ENCODE measurements at places on chromosomes 4 and X.

DNA sequence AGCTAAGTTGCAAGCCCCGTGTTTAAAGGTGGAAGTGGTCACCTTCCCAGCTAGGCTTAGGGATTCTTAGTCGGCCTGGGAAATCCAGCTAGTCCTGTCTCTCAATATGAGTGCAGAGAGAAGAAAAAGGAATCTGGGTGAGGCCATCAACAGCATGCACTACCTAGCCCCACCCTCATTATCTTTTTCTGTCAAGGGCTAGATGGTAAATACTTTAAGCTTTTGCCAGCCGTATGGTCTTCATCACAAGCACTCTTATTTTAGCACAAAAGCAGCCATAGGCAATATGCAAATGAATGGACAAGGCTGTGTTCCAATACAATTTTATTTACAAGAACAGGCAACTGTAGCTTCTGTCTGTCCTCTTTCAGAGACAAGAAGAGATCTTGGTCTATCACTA lies 282.9 kb downstream of the ZNF674 start:
- no peak for DNase-seq

GRCh38 chrX:150487369-150488094 lies 80.9 kb upstream of the MTM1 start:
- no peak for DNase-seq

GRCh38 chrX:55715847-55716246 lies 1.7 kb upstream of the RRAGB start:
- no peak for DNase-seq

- DNase-seq: peak; percentile 23
Measured at GRCh38 chr4:126630230-126630629, 1002.5 kb upstream of the INTU start.

DNA sequence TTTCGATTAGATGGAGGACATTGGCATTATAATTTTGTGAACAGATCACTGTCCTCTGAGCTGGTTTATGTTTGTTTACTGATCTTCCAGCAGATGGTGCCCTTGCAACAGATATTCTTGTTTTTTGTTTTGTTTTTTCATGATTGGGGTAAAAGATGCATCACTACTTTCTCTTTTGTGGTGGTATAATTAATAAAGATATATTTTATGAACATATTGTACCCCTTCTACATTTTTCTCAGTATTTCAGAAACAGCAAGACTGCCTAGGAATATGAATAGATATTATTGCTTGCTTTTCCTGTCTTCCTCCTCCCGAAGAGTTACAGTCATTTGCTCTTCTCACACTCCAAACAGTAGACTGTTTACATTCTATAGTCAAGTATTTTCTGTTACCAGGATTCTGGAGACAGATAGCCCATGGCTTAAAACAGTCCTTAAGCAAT lies 905.2 kb downstream of the TRAM1L1 start:
- DNase-seq: peak; percentile 10

GRCh38 chr4:15847746-15848145 lies 69.6 kb downstream of the CD38 start:
- DNase-seq: no peak

DNA sequence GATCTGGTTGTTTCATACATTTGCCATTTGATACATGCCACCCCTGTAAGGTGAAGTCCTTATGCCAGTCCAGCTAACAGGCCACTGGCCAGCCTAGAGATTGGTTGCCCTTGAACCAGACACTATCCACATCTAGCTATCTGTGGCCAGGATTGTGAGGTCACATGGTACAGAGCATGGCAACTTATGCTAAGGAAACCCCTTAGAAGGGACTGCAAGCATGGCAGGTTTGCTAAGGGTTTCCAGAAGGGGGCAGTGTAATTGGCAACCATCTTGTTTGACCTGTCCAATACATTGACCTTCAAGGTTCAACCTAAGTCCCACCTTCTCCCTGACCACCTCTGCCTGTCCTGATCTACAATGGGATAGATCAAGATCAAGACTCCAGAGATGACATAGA lies 47.5 kb downstream of the SMC1A start:
- DNase-seq: no peak

GRCh38 chr4:42018451-42018850 lies 28.1 kb downstream of the SLC30A9 start:
- DNase-seq: no peak

- DNase-seq: no peak
Measured at GRCh38 chrX:123743312-123743711, 10.5 kb upstream of the THOC2 start.

DNA sequence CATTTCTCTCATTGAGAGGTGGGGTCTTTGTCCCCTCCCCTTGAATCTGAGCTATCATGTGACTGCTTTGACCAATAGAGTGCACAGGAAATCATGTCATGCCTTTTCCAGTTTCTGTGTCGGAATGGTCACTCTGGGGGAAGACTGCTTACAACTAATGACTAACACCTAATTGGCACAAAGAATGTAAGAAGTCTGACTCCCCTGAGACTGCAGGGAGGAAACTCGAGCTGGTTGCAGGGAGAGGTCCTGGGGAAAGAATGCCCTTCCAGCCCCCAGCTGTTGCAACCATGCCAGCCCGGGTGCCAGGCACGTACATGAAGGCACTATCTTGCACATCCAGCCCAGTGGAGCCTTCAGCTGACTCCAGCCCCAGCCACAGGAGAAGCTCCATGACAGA lies 254.2 kb downstream of the DHX15 start:
- peak; percentile 44 for DNase-seq

- DNase-seq: no peak
Measured at GRCh38 chr4:109440948-109441347, 7.3 kb downstream of the SEC24B start.

GRCh38 chr4:93370256-93370655 lies 458.3 kb upstream of the ATOH1 start:
- no peak for DNase-seq

- DNase-seq: peak; percentile 17
Measured at GRCh38 chrX:21666679-21667078, 8.5 kb upstream of the KLHL34 start.

DNA sequence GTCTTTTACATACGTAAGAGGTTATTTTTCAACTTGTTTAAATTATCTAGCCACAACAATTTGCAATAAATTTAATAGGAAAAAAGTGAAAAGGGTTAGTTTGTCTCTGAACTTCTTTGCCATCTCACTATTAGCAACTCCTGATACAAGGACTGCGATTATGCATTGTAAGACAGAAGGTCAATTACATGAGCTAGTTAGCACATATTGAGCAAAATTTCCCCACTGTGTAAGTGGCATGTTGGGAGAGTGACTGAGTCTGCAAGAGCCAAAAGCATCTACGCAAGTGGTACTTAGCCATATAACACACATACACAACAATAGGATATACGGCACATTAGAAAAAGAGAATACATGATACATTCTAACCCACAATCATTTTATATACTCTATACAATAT lies 927.2 kb downstream of the STPG2 start:
- DNase-seq: no peak

DNA sequence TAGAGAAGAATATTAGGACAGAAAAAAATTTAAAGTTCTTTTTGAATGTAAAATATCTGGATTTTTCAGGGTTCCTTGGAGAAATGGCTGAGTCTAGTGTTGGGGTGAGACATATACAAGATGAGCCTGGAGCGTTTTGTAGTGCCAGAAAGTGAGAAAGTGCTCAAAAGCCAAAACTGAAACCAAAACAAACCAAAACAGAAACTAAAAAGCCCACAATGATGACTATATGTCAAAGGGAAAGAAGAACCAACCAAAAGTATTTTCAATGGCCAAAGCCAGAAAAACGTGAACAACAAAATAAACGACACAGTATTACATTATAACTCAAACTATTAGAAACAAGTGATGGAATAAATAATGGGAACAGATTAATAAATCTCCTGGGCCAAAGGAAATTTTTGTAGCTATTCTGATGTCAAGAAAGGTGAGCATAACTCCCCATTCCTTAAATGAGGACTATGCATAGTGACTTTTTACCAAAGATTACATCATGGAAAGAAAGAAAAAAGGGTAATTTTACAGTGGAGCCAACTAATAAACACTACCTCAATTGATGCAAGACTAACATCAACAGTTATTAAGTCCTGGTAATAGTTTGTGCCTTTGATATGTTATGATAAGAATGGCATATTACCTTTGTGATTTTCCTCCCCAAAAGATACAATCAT lies 1137.6 kb downstream of the C4orf33 start:
- DNase-seq: no peak

- no peak for DNase-seq
Measured at GRCh38 chrX:106874075-106874474, 29.1 kb downstream of the RIPPLY1 start.

DNA sequence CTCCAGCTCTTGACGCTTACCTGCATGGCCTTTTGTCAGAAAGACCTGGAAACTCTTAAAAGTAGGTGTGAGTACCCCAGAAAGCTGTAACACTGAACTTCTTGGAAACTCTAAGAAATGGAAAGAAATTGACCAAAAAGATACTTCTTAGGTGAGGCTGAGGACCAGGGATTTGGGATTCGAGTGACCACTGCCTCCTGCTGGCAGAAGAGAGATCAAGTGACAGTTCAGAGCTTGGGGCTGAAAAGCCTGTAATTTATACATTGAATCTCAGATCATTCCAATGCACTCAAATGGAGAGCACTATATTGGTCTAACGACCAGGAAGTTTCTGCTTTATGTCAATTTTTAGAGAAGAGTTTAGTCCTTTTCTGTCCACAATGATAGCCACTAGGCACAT lies 204.6 kb downstream of the PDGFRA start:
- DNase-seq: no peak

GRCh38 chr4:67725132-67725531 lies 24.2 kb upstream of the UBA6 start:
- no peak for DNase-seq

DNA sequence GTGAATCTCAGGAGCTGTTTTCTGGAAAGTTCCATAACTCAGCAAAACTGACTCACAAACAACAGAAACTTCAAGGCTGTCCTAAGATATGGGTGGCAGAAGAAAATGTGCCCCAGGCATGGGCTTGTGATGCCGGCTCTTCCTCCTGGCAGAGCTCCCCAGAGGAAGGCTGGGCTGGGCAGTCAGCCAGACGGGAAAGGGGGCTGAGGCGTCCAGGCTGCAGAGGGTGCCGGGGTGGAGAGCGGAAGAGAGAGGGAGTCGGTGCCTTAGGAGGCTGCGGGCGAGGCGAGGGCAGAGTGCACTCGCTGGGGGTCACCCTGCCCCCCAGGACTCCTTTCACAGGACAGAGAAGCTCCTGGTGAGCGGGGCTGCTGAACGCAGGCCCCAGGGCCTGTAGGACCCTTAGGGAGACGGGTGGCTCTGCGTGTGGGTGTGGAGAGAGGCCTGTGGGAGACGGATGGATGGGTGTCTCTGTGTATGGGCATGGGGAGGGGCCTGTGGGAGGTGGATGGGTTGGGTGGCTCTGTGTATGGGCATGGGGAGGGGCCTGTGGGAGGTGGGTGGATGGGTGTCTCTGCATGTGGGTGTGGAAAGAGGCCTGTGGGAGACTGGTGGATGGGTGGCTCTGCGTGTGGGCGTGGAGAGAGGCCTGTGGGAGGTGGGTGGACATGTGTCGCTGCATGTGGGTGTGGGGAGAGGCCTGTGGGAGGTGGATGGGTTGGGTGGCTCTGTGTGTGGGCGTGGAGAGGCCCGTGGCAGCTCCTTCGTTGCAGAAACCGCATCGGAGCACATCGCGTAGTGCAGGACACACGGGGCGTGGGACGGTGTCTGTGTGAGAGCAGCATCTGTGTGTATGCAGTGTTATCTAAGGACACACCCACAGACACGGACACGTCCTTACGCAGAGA lies 15.9 kb downstream of the PCGF3 start:
- no peak for DNase-seq

- DNase-seq: peak; percentile 63
Measured at GRCh38 chr4:172725581-172725980, 443.0 kb upstream of the GALNT7 start.

GRCh38 chr4:21879187-21879586 lies 69.4 kb downstream of the KCNIP4 start:
- DNase-seq: no peak

GRCh38 chr4:128858879-128859671 lies 49.6 kb downstream of the JADE1 start:
- peak; percentile 88 for DNase-seq

GRCh38 chr4:153174821-153175567 lies 29.2 kb upstream of the TRIM2 start:
- DNase-seq: no peak

- no peak for DNase-seq
Measured at GRCh38 chr4:181365671-181366070, 877.5 kb upstream of the TENM3 start.

- DNase-seq: no peak
Measured at GRCh38 chrX:95382799-95383198, 1301.8 kb upstream of the DIAPH2 start.

- no peak for DNase-seq
Measured at GRCh38 chr4:65845199-65845773, 175.0 kb upstream of the EPHA5 start.

- peak; percentile 50 for DNase-seq
Measured at GRCh38 chrX:109890910-109891502, 111.9 kb upstream of the TMEM164 start.

DNA sequence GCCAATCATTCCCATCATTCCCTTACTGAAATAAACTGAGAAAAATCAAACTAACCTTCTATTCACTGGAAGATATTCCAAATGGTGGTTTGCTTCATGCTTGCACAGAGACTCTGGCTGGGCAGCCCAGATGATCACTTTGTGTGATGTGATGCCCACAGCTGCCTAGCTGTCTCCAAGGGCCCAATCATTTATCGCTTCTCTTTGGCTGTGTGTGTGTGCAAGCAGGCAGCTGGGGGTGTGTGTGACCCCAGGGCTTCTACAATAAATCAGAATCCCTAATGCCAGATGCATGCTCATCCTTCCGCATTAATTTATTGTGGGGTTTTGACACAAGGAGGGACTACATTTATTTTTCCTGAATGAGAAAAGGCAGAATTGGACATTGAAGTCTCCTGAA lies 140.1 kb upstream of the NDP start:
- no peak for DNase-seq

Data from fibroblast of skin of right quadriceps (primary cell).